ENCODE measurements at places on chromosomes 11 and 22.

- DNase-seq: no peak
Measured at GRCh38 chr11:124915541-124916369, 3.3 kb upstream of the HEPN1 start.

- no peak for DNase-seq
Measured at GRCh38 chr11:64650923-64651523, 60.0 kb downstream of the SLC22A12 start.

GRCh38 chr11:28874706-28875105, 766.5 kb downstream of the METTL15 start:
- no peak for DNase-seq

DNA sequence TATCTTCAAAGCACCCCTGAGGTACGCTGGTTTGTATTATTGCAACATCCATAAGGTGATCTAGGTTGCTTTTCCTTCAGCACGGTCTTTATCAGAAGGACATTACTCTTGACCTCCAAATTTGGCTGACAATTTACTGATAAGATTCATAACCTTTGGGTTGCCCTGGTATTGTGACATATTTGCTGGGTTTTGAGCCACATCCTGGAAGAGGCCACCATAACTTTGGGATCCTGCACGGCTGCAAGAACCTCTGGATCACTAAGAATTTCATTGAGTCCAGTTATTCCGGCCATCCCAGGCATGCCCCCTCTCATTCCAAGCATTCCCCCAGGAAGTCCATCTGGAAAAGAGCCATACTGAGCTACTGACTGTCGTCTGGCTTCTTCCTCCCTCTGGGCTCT, 6.5 kb upstream of the PLET1 start:
- no peak for DNase-seq

GRCh38 chr22:21022955-21023614, 8.1 kb downstream of the P2RX6 start:
- DNase-seq: no peak

- DNase-seq: no peak
Measured at GRCh38 chr22:42742940-42743339, 22.3 kb upstream of the A4GALT start.

DNA sequence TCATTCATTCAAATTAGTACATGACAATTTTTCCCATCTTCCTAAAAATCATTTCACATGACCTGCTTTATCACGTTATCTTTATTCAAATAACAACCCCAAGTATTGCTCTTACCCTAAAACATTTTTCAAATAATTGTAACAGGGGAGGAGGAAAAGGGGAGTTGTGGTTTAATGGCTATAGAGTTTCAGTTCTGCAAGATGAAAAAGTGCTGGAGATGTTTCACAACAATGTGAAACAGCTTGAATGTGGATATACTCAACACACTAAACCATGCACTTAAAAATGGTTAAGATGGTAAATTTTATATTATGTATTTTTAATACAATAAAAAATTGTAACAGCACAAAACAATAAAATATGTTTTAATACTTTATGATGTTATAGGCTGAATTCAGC, 161.6 kb upstream of the GUCY1A2 start:
- DNase-seq: no peak

GRCh38 chr11:19735157-19735908, 22.7 kb downstream of the NAV2 start:
- DNase-seq: no peak

GRCh38 chr11:109862835-109863234, 230.4 kb upstream of the ZC3H12C start:
- no peak for DNase-seq

- no peak for DNase-seq
Measured at GRCh38 chr11:67242548-67242947, 23.7 kb upstream of the GRK2 start.

GRCh38 chr22:48960980-48961660, 866.6 kb downstream of the BRD1 start:
- no peak for DNase-seq

- no peak for DNase-seq
Measured at GRCh38 chr11:101336858-101337257, 207.2 kb upstream of the PGR start.

DNA sequence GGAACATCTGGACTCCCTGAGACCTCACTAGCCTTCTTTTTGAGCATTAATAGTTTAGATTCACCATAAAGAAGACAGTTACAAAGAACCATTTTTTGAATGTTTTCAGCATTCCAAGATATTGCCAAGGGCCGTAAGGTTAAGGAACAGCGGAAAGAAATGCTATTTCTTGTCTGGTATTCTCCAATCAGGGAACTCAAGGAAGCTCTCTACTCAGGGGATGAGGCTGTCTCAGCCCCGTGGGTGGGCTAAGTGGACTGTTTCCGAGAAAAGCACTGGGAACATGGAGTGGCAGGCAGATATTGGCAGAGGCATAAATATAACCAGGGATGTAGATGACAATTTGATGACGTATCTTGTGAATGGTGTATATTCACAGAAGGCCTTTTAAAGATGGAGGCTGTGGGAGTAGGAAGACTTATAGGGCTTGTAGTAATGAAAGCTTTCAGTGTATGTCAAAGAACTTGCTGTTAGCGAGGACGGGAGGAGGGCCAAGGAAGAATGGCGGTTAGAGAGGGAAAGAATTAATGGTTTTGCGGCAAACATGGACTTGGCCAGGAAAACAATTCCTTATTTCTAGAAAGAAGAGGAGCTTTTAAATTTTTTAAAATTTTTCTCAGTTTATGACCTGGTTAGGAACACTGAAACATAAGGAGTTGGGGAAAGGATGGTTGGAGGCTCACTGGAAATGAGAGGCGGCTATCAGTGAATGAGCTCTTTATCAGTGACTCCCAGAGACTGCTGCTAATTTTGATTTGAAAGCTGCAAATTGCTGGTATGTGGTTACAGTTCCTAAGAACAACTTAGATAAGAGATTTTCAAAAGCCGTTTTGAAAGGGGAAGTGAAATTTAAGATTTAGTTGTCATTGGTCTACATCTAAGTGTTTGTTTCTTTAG, 64.6 kb downstream of the ST3GAL4 start:
- no peak for DNase-seq

GRCh38 chr11:11244470-11245080, 108.5 kb downstream of the CSNK2A3 start:
- DNase-seq: no peak

- DNase-seq: no peak
Measured at GRCh38 chr22:46193898-46194310, 43.6 kb downstream of the PPARA start.
